Activated T-cell treated with anti-CD3 and anti-CD28 coated beads for 1 hour (primary cell): ENCODE measurements at places on chromosomes 5 and 9.

DNA sequence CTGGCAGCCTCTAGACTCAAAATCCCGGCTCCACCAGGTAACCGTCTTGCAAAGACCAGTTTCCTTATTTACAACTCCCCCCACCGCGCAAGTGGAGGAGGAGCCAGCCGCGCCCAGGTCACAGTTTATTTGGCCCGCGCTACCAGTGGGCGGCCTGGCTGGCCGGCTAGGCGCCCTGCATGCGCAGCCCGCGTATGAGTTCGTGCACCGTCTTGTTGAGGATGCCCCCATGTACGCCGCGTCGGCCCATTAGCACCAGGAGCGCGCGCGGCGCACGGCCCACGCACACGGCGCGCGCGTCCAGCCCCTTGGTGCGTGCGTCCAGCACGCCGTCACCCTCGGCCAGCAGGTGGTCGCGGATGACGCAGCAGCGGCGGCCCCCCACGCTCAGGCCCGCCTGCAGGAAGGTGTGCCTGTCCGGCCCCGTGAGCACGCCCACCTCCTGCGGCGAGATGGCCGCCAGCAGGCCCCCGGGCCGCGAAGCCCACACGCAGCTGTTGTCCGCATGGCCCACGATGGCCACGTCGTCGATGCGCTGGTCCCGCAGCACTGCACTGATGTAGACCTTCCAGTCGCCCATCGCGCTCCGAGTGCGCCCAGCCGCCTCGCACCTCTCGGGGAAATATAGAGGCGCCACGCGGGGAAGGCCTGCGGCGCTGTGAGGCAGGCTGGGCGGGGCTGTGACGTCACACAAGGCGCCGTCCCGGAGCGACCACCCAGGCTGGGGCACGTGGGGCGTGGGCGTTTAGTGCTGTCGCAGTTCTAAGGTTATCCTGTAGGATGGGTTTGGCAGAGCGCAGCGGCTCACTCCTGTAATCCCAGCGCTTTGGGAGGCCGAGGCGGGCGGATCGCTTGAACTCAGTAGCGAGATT lies at the start of gene PFN3:
Gene PFN3 (minus strand): TSS at position 665 of the 872 bp plus-strand sequence. CDS start 85 bp downstream, at position 580.
- no peak for DNase-seq

- no peak for DNase-seq
Observed at GRCh38 chr9:109923471-109923760, 143.4 kb downstream of the PALM2AKAP2 start.

DNA sequence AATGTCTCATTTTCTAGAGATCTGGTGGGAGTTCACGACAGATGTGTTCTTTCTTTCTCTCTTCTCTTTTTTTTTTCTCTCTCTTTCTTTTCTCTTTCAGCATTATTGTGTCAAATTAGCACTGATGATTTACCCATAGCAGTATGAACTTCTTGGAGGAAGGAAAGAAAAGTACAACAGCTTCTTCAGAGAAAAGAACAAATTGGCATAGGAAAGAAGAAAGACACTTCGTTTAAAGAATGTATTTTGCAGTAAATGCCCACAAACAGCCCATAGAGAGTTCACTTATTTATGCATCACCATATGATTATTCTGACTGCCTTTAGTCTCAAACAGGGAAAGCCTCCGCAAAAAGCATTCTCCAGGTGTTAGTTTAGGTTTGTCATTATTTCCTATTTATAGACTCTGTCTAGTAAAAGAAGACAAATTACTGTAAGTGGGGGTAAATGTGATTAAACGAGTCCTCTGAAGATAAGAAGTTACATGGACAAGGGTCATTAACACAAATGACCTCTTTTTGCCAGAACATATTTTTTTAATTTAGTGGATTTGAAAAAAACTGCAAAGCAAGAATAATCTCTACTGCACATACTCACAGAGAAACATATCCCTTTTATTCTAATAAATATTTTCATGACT lies 68.0 kb downstream of the POU5F2 start:
- no peak for DNase-seq

GRCh38 chr9:84438391-84438790 lies 97.8 kb upstream of the SLC28A3 start:
- no peak for DNase-seq

DNA sequence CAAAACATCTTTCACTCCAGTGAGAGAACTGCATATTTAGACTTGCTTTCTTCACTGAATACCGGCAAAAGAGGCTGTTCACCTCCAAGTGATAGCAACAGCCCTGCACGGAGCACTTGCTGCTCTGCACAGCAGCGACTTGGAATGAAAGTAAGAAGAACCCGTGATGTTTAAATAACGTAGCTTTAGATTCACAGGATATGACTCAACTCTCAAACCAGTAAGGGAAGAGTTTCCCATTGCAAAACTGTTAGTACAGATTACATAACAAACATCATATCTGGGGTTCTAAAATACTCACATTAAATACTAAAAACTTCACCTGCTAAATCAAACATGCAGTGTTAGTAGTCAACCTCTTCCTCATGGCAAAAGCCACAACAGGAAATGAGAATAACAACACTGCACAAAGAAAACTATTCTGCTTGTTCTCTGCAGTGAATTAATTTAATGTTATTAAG lies 203.4 kb downstream of the MCTP1 start:
- no peak for DNase-seq

DNA sequence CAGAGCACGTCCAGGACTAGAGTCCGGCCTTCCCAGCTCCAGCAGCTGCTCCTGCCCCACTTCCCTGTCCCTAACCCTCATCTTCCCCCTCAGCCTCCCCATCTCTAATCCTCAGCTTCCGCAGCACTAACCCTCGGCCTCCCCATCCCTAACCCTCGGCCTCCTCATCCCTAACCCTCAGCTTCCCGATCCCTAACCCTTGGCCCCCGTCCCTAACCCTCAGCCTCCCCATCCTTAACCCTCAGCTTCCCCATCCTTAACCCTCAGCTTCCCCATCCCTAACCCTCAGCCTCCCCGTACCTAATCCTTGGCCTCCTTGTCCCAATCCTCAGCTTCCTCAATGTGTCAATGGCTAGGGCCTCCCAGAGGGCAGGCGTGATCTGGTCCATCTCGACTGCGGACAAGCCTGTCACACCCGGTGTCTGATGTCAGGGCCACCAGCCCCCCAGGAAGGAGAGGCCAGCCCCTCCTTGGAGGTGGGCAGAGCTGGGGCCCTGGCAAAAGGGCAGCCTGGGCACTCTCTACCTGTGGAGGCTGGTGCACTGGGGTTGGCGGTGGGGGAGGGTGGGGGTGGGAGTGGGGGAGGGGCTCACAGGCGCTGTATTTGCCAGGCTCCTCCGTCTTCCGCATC lies 1.4 kb downstream of the OBP2B start:
- DNase-seq: no peak

GRCh38 chr5:78501411-78502352 lies 141.3 kb downstream of the SCAMP1 start:
- DNase-seq: no peak

- no peak for DNase-seq
Observed at GRCh38 chr5:150391986-150392385, 20.7 kb downstream of the CD74 start.

DNA sequence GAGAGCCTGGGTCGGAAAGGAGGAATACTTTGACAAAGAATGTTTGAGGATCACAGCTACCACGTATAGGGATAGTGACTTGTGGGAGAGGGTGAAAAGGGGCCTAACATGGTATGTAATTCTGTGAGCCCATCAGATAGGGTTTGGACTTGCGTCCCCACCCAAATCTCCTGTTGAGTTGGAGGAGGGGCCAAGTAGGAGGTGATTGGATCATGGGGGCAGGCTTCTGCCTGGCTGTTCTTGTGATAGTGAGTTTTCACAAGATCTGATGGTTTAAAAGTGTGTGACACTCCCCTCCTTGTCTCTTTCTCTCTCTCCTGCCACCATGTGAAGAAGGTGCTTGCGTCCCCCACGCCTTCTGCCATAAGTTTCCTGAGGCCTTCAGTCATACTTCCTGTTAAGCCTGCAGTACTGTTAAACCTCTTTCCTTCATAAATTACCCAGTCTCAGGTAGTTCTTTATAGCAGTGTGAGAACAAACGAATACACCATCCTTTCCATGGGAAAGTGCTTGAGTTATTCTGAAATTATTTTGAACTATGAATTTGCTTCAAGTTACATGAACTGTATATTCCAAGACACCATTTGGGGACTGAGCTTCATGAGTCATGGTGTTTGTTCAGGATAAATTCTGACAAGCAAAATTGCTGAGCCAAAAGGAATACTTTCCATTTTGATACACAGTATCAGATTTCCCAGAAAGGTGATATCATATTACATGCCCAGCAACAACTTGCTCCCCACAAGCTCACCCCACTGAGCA lies 68.8 kb upstream of the SSBP2 start:
- DNase-seq: no peak

- DNase-seq: no peak
Observed at GRCh38 chr5:54671111-54671531, 153.6 kb downstream of the SNX18 start.

GRCh38 chr5:112648264-112648663 lies 89.4 kb upstream of the APC start:
- no peak for DNase-seq

DNA sequence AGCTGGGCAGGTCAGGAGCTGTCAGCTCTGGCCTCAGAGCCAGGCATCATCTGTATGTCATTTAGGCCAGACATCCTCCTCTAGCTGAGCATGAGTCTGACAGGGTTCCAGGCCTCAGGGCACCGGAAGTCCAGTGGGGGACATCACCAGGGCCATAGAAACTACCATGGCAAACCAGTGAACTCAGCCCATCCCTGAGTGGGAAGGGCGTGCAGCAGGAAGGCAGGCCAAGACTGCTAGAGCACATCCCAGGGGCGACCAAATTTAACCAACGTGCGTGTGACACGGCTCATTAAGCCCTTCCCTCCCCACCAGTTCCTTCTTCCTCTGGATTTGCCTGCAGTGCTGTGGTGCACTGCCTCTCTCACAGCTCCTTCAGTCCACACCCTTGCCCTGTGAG lies 75.9 kb downstream of the COL27A1 start:
- DNase-seq: no peak

DNA sequence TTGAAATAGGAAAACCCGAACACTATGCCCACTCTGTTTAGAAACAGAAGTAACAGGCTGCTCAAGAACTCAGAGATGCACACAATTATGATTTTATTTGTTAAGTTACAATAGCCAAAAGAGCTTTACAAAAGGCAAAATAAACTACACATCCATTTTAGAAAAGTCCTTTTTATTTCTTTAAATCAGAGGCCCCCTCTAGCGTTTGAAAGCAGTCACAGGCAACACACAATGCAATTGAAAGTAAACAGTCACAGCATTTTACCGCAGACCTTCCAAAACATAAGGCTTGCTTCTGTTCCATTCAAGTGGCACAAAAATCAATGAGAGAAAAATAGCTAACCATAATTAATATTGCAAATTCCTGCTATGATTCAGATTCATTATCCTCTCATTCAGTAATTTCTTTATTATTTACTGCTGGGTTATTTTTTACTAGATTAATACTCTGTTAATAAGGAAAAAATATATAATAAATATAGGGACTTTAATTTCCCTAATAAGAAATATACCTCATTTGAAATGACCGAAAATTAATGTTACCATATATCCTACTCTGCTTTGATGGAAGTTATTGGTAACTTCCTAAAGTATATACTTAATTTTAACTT lies 78.3 kb downstream of the CEP120 start:
- DNase-seq: no peak

- DNase-seq: no peak
Observed at GRCh38 chr9:9893837-9894236, 719.0 kb downstream of the PTPRD start.

GRCh38 chr5:78824831-78825281 lies 160.3 kb downstream of the ARSB start:
- no peak for DNase-seq

DNA sequence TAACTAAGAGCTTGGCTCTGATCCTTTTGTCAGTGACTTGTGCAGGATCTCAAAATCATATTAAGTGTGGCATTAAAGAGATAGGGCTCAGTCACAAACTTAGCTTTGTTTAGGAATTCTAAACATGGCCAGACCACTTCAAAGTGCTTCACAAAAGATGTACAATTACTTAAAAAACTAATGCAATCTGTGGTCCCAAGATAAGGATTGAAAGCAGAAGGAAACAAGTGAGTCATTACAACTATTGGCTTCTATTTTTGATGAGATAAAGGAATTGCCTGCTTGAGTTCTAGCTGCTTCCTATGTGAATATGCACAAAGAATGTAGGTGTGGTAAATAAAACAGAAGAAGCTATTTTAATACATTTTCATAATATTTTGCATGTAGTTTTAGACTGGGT lies 44.9 kb upstream of the SLC12A2 start:
- no peak for DNase-seq

DNA sequence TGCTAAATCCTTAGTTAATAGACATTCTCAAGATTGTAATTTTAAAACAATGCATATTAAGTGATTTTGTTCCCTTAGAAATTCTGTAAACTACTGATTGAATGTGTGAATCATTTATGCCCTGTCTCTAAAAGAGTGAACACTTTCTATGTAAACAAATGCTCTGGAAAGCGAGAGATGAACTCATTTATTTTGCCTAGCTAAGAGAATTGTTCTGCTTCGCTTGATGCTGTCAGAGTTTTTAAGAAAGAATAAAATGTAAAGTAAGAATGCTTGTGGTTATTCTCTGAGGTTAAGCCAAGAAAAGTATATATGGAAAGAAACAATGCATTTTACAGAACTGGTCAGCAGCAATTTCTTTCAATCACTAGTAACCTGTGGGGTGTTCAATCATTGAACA lies 347.4 kb upstream of the NUDT12 start:
- DNase-seq: no peak

DNA sequence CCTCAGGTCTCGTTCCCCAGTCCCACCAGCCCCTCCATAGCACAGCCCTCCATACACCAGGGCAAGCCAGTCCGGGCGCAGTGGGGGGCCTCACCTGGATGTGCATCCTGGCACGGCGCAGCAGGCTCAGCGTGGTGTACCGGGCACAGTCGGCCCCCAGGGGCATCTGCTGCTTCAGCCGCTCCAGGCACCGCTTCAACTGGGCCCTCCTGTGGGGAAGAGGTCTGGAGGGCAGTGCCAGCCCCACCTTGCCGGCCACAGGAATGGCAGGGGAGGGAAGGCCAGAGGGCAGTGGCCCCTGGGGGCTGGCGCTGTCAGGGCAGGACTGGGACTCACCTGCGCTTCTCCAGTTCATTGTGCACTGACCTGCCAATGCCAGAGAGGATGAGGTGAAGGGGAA lies 1.4 kb downstream of the MXD3 start:
- no peak for DNase-seq

- no peak for DNase-seq
Observed at GRCh38 chr5:44532981-44533380, 143.8 kb upstream of the FGF10 start.

- DNase-seq: no peak
Observed at GRCh38 chr9:120524863-120525262, 55.1 kb downstream of the CDK5RAP2 start.

DNA sequence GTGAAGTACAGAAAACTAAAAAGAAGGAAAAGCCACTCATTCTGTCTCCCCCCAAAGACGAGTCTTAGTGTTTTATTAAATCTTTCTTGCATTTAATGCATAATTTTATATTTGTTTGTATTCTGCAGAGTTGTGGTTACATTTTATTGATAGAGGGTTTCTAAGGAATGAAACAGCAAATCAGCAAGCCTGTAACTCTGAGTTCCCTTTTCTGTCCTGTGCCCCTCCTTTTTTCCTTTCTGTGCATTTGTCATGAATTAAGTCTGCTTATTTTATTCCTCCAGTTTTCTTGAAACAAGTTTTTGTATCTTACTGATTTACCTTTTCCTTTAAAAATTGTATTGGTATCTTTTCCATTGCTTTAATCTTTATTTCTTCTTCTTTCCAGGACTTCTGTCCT lies 132.8 kb downstream of the MUSK start:
- no peak for DNase-seq
